ENCODE measurements at places on chromosomes 3 and 15.

GRCh38 chr3:24201301-24201700 lies 256.2 kb downstream of the NR1D2 start:
- no peak for DNase-seq

DNA sequence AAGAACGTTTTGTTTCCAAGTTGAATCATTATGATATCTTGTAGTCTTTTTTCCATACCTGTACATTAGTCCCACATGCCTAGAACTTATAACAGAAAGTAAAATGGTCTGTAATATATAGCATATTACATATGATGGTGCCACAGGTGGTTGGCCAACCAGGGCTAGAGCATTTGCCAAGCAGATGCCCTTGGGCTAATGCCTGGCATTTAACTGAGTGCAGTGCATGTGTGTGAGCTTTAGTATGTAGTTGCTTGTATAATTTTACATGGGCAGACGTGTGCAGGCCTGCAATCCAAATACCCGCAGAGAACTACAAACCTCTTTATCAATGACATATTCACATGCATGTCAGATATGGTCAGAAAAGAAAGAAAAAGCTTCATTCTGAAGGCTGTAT lies 27.5 kb downstream of the THSD4 start:
- DNase-seq: no peak

- DNase-seq: no peak
Observed at GRCh38 chr15:78942741-78943140, 2.1 kb downstream of the CTSH start.

- no peak for DNase-seq
Observed at GRCh38 chr15:74548241-74548640, 7.2 kb downstream of the ARID3B start.

- DNase-seq: no peak
Observed at GRCh38 chr15:63874616-63875015, 40.9 kb upstream of the HERC1 start.

DNA sequence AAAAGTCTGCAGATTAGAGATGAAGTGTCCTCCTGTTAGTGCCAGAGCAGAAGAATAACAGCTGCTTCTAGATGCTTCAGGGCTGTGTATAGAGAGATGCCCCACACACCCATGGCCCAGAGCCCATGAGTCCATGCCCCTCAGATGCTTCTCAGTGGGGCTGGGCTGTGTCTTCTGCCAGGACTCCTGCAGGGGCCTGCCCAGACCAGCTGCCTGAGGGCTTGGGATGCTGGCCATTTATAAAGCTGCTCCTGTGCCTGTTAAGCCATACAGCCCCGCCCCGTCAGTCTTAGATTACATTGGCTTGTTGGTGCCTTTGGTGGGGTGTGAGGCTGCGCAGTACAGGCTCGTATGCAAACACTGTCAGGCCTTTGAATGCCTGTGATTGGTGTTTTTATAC lies 318.0 kb upstream of the CTDSPL start:
- DNase-seq: no peak

DNA sequence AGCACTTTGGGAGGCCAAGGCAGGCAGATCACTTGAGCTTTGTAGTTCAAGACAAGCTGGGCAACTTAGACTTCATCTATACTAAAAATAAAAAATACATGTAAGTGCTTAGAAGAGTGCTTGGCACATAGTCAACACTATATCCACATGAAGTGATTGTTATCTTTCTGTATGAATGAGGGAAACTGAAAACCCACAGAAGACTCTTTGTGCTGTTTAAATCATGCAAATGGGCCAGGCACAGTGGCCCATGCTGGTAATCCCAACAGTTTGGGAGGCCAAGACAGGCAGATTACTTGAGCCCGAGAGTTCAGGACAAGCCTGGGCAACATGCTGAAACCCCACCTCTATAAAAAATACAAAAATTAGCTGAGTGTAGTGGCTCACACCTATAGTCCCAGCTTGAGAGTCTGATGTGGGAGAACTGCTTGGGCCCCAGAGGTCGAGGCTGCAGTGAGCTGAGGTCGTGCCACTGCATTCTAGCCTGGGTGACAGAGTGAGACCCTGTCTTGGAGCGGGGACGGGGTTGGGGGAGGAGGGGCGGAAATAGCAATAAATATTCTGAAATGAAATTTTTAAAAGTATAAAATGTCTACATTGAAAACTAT lies 129.7 kb downstream of the NR2E3 start:
- DNase-seq: no peak

DNA sequence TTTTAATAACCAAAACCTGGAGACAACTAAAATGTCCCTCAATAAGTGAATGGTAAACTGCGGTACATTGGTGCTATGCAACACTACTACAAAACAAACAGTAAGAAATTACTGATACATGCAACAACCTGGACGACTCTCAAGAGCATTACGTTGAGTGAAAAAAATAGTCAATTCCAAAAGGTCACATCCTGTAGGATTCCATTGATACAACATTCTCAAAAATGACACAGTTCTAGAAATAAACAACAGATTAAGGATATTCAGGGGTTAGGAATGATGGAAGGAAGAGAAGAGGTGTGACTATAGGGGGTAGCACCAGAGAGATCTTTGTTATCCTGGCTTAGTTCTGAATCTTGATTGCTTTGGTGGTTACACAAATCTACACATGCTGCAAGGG lies 72.2 kb downstream of the ZNF148 start:
- no peak for DNase-seq

DNA sequence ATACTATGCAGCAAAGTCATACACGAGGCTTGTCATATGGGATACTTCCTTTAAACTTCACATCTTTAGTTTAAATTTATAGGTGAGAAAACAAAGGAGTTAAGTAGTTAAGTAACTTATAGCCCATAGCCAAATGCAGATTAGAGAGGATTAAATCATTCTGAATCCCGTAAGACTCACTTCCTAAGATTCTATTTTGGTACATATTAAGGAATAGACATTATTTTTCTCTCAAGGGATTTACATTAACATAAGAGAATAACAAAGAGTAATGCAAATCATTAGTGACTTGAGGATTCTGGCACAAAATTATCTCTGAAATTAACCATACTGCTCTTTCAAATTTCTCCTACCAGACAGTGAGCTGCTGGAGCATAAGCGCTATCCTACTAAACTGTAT lies 747.4 kb upstream of the ARPP21 start:
- DNase-seq: no peak

- no peak for DNase-seq
Observed at GRCh38 chr3:25009665-25010064, 418.4 kb upstream of the RARB start.

- no peak for DNase-seq
Observed at GRCh38 chr3:116473602-116474001, 28.3 kb upstream of the LSAMP start.

GRCh38 chr3:115989684-115990421 lies 366.5 kb downstream of the GAP43 start:
- no peak for DNase-seq

GRCh38 chr3:150497956-150498355 lies 48.3 kb downstream of the SERP1 start:
- DNase-seq: no peak

GRCh38 chr3:45239254-45239653 lies 13.2 kb upstream of the TMEM158 start:
- no peak for DNase-seq

DNA sequence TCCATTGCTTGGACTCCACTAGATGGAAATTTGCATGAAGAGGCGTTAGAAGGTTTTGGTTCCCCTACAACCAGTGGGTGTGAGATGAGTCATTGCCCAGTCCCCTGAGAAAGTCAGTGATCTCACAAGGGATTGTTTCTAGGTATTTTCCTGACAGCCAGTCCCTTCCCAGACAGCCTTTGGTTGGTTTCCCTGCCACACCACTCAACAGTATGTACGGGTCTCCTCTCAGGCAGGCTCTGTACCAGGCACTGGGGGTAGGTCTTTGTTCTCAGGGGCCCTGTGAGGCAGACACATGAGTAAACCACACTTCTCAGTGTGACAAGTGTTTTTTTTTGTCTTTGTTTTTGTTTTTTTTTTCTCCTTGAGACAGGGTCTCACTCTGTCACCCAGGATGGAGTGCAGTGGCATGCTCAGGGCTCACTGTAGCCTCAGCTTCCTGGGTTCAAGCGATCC lies 4.0 kb downstream of the LAMP3 start:
- no peak for DNase-seq

GRCh38 chr15:56491110-56491722 lies 26.3 kb upstream of the MNS1 start:
- DNase-seq: no peak

DNA sequence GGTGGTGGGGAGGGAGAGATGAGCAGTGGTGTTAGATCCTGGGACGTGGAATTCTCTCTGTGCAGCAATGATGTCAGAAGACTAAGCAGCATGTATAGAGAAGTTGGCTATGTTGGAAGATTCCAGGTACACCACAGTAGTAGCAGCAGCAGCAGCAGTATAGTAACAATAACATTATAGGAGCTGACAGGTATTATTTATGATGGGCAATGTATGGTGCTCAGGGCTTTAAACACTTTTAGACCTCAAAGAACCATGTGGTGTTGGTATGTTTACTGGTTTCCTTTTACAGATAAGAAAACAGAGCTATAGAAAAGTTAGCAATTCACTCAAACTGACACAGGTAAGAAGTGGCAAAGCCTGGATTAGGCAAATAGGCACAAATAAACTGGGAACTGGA lies 103.9 kb downstream of the CCNL1 start:
- no peak for DNase-seq

- DNase-seq: no peak
Observed at GRCh38 chr15:43871835-43872234, 45.0 kb downstream of the WDR76 start.

GRCh38 chr3:45655906-45656305 lies 33.3 kb upstream of the SACM1L start:
- no peak for DNase-seq

- no peak for DNase-seq
Observed at GRCh38 chr3:166743481-166744134, 636.5 kb downstream of the ZBBX start.

GRCh38 chr3:30737743-30738499 lies 131.5 kb downstream of the TGFBR2 start:
- DNase-seq: no peak

DNA sequence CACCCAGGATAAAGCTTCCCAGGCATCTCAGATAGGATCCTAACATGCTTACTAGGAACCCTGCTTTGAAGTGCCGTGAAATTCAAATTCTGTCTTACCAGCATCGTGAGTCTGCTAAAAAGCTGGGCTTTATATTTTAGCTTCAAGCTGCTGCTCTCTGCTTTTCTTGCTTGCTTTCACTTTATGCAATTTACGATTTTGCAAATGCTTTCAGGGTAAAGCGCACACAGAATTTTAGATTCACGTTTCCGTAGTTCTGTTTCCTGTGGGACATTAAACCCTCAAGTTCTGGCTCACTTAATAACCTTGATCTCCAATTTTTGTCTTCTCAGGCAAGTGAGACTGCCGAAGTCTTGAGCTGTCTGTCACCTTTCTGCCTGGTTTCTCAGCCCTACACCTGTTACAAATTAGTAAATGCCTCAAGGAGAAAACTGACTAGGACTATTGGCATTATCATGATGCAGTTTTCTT lies 170.5 kb upstream of the TGFBR2 start:
- no peak for DNase-seq

DNA sequence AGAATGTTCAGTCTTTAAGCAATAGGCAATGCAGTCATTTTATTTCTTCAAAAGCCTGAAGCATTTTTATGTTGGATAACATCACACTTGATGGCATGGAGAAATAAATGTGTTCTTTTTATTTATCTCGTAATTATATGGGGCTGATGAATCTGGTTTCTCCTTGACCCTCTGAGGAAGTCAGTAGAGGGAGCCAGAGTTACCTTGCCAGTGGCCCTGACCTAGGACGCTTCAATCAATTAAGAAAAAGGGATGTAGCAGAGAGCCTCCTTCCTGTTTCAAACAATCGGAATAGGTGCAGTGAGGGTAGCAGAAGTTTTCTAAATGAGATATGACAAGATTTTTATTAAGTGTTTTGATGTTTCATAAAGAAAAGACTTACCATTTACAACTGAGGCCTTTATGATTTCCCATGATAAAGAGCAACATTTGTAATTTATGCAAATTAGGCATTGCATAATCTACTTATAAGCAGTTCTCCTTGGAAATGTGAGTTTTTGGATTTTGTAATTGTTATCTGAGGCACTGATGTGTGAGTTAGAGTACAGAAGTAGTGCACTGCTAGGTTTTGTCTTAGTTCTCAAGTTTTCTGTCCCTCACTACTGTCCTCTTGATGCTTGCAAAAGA lies 129.1 kb downstream of the RAP2B start:
- no peak for DNase-seq

DNA sequence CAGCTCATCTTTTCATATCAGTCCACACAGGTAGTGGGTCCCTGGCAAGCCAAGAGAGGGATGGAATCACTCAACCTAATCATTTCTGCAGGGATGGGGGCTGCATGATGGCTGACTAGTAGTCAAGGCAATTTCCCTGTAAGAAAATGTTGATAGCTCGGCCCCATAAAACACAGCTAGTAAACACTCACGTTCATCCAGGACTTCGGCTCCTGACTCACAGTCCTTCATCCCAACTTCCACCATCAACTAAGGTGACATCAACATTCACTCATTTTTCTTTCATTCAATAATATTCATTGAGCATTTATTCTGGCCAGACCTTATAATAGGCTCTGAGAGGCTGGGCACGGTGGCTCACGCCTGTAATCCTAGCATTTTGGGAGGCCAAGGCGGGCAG lies 4.4 kb upstream of the ACAP2 start:
- no peak for DNase-seq

- no peak for DNase-seq
Observed at GRCh38 chr3:122519693-122520092, 5.0 kb upstream of the KPNA1 start.

DNA sequence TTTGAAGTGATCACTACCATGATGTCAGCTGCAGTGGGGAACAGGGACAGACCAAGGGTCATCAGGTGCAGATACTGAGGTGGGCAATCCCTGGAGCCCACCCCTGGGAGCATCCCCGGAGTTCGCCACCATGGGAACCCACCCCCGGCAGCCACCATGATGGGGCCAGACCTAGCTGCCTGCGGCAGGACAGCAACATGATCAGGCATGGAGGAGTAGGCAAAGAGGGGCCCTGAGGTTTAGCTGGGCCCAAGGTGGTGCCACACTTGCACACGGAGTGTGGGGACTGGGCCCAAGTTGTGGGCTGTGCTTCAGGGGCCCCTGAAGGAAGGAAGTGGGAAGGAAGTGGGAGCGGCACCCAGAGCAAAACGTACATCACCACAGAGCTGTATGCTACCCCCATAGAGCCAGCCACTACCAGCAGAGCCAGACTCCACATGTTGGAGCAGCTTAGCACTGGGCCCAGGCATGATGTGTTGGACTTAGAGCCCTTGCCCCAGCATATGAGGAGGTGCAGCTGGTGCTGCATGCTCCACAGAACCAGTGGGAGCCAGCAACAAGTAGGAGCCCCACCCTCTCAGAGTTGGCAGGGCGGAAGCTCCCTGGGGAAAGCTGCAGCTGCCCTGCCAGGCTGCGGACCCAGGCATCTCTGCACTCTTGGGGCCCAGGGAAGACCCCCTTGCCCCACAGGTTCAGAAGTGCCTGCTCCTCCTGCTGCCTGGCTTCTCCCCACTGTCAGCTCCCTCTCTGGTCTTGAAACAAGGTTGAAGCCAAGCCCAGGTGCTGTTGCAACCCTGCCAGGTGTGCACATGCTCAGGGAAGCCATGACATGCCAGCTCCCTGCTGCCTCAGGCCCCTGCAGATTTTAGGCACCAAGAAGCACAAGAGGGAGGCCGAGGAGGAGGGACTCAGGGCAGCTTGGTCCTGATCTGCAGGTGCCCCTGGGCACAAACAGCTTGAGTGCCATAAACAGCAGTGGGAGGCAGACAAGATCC lies 515.3 kb downstream of the ZBBX start:
- no peak for DNase-seq

All from stimulated activated CD4-positive, alpha-beta T cell treated with anti-CD3 and anti-CD28 coated beads, TNF-alpha, amount 100 ng/mL, for 1 hour (primary cell).